Cardiac muscle cell (in vitro differentiated cells and primary cell): ENCODE measurements at places on chromosomes 2 and 18.

DNA sequence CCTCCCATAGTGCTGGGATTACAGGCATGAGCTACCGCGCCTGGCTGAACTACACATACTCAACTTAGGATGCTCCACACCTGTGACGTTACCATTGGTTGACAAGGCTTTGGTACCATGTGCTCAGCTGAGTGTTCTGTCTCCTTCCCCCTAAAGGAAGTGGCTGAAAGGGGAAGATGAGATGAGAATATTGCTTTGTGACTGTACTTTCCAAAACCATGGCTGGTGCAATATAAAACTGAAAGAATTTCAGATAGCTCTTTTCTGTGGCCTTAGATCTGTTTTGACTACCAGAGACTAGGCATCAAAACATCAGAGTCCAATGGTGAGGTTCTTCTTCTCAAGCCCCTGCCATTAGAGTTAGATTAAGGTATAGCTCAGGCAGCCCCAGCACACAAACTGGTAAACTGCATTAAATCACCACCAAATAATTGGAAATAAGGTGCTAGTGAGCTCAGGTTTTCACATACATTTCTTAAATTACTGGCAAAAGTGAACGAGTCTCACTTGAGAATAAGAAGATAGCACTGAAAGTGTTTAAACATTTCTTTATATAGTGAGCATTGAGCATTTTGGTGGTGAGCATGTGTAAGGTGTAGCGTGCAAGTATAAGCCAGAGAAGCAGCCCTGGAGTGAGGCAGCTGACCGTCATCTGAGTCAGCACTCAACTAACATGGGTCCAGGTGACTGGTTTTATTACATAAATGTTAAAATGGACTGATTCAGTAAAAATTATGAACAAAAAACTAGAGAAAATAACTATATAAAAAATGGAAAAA, 113.5 kb upstream of the FZD5 start:
- no peak for DNase-seq

DNA sequence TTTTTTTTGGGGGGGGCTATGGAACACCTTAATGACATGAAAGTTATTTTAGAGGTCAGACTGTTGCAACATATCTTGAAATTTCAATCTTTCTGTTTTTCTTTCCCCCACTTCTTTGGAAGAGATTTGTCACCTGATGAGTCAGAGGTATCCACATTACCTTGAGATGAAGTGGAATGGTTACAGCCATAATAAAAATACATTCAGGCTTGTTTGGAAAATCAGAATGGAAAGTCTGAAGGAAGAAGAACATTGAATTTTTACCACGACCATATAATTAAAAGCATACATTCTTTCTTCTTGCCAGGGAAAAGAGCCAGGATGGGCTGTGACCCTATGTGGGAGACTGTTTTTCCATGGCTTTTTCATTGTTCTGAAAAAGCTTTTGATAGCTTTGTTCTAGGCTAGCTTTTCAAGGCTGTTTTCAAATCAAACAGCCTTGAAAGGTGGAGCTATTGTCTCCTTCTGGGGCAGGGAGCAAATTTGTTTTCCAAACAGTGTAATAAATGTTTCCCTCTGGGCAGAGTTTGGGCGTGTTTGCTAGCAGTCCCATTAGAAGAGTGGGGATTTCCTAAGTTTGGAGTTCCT, 2.3 kb upstream of the GTF3C3 start:
- peak; percentile 11 for DNase-seq

DNA sequence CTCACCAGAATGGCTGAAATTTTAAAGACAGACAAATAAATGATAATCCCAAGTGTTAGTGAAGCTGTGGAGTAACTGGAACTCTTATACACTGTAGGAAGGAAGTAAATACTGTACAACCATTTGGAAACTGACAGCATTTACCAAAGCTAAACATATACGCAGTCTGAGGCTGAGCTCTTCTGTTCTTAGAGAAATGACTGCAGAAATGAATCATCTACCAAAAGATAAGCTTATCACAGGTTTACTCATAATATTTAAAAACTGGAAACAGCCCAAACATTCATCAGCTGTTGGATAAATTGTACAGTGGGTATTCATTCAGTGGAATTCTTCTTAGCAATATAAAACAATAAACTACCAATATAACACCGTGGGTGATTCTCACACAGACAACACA, 218.2 kb upstream of the RAB12 start:
- peak; percentile 57 for DNase-seq

DNA sequence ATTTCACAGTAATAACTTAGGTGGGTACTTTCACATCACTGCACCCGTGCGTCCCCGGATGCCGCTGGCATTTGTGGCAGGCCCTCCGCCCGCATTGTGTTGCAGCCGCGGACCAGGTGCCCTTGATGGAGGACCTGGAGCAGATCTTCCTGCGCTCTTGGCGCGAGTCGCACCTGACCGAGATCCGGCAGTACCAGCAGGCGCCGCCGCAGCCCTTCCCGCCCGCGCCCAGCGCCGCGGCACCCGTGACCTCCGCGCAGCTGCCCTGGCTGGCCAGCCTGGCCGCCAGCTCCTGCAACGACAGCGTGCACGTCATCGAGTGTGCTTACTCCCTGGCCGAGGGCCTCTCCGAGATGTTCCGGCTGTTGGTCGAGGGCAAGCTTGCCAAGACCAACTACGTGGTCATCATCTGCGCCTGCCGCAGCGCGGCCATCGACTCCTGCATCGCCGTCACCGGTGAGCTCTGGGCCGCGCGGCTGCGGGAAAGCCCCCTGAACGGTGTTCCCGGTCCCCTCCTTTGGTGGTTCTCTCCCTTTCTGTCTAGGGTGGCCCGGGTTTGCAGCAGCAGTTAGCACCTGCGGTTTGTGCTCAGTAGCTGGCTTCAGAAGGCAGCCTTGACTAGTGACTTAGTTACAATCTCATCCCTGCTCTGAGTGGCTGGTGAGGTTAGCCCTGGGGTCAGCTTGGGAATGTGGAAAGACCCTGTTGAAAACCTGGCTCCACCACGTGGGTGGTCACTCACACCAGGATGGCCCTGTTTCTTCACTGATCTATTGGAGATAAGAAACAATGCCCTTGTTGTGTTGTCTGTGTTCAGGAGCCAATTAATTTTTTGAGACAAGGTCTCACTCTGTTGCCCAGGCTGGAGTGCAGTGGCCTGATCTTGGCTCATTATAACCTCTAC, 59.1 kb downstream of the GREB1 start:
- no peak for DNase-seq

- DNase-seq, result peak; percentile 26
Measured at GRCh38 chr2:45821558-45822271, 170.2 kb downstream of the PRKCE start.
